ENCODE measurements at places on chromosomes 16 and 17.
A peak's percentile ranks its signal among the peaks of the same experiment; 100 is the strongest.

- DNase-seq: no peak
Observed at GRCh38 chr16:88770461-88771293, 14.3 kb downstream of the PIEZO1 start.

GRCh38 chr17:81491761-81492160 is 20.8 kb downstream of the ACTG1 start:
- DNase-seq: no peak

DNA sequence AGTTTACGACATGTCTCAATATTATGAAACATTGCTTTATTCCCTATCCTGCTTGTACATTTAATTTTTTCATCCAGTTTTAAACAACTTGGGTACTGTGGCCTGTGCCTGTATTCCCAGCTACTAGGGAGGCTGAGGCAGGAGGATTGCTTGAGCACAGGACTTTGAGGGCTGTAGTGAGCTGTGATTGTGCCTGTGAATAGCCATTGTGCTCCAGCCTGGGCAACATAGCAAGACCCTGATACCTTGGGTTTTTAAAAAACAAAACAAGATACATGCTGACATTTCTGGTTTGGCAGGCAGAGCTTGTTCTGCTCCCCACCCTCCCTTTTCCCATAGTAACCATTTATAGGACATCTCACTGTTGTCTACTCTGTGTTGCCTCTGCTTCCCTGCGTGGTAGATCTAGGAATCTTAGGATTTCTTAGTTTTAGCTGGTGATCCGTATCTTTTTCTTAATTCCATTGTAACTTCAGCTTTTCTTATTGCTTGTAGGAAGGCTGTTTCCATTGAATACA is 35.6 kb downstream of the TENT4B start:
- no peak for DNase-seq

DNA sequence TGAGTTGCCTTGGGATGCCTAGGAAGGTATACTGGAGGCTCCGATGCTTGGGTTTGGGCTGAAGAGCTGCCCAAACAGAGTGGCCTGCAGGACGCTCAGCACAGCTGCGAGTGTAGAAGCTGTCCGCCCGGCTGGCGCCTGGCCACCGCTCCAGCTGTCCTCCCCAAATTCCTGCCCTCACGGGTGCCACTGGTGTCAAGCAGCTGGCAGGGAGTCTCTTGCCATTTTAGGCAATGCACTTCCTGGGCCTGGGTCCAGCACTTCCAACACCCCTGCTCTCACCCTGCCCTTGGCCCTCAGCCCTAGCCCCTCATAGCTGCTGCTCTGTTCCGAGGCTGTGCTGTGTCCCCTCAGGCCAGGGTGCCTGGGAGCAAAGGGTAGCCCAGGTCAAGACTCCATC is 5.2 kb upstream of the PKMYT1 start:
- DNase-seq: no peak

- DNase-seq: no peak
Observed at GRCh38 chr17:8896087-8896486, 28.6 kb upstream of the PIK3R6 start.

DNA sequence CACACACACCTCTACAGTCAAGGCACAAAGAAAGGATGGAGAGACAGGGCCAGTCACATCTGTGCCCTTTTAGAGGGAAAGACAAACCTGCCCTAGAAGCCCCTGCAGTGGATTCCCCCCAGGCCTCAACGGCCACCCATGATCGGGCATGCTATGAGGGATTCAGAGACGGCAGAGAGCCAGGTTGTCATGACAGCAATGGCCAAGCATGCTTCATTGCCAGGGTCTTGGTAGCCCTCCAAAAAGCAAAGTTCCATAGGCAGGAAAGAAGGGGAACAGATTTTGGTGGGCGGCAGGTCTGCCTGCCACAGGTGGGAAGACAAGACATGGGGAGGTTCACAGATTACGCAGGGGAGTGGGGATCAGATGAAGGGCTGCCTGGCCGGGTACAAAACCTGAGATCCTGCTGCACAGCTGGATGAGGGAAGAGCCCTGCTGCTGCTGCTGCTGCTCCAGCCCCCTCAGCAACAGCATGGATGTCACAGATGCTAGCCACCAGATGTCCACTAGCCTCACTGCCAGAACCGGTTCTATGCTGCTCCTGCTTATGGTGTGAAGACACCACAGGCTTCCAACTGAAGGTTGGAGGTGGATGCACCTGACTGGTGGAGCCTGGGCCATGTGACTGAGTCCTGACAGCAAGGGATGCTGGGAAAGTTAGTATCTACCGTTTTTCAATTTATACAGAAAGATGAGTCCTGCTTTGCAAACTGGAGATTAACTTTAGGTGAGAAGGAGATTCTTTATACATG is 17.8 kb downstream of the ACTG1 start:
- DNase-seq: no peak

DNA sequence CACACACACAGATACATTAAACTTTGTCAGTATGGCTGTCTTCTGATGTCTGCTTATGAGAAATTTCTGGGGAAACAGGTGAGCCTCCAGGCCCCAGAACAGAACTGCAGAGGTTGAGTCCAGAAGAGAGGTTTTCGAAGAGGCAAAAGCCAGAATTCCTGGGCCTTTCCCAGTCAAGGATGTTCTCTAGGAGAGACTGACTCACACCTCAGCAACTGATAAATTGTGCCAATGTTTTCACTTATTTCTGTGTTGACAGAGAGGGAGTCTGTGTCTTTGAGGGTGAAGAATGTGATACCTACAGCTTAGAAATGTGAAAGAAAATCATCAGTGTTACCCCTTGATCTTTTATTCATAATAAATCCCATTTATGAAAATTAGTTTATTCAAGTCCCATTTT is 30.3 kb downstream of the LDHD start:
- DNase-seq: no peak

- no peak for DNase-seq
Observed at GRCh38 chr16:48916566-48916965, 306.6 kb upstream of the N4BP1 start.

DNA sequence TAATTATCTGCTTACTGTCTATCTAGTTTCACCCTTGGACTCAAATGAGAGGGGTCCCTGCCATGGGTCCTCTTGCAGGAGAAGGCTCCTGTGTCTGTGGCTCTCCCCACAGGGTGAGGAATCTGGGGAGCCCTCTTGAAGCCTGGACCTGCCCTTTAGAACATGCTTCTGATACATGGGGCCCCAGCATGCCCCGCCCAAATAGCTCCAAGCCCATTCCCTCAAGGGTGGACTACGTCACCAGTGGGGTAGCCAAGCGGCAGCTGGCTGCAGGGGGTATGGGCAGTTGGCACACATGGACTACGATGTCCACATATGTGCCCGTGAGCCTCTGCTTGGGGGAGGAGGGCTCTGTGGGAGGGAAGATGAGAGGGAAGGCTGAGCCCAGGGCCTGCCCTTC is 39.3 kb downstream of the ARHGAP27 start:
- DNase-seq: no peak

DNA sequence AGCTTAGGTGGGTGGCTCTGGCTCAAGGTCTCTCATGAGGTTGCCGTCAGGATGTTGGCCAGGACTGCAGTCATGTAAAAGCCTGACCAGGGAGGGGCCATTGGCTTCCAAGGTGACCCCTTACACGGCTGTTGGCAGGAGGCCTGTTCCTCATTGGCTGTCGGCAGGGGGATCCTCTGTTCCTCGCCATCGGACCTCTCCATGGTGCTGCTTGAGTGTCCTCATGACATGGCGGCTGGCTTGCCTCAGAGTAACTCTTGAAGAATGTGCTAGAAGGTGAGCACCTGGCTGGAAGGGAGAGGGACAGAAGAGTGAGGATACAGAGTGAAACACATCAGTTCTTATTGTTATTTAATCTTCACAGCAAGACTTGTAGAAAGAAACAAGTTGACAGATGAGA is 4.7 kb upstream of the RPRML start:
- DNase-seq: no peak

- DNase-seq: peak; percentile 64
Observed at GRCh38 chr16:4328046-4328781, 12.3 kb downstream of the GLIS2 start.

DNA sequence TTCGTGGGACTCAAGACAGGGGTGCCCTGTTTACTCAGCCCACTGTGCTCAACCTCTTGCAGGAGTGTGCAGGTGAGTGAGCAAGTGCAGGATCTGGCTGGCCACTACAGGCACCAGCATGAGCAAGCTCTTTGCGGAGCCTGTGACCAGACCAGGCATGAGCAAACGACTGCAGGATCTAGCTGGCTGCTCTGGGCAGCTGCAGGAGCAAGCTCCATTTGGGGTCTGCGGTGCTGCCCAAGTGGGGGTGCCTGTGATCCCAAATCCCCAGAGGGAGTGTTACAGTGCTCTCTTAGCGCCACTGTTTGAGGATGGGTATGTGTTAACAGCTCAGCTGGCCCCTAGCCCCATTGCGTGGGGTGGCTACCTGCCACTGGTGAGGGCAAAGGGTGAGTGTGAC is 2.4 kb downstream of the USP6 start:
- DNase-seq: no peak

GRCh38 chr17:40318830-40319391 is 9.9 kb downstream of the RARA start:
- no peak for DNase-seq

DNA sequence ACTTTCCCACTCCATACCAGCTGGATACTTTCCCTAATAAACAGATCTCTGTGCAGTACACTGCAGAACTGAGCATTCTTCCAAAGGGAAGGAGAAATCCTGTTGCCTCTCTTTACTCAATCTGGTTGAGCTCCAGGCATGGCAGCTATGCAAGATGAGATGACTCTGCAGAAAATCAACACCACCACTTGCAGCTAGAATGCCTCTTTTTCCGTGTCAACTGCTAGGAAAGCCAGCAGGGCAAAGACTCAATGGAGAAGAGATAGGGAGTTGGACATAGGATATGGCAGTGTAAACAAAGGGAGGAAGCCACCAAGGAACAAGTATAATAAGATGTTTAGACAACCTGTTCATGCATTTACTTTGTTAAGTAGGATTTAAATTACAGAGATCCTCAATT is 40.4 kb upstream of the CORO6 start:
- DNase-seq: no peak

GRCh38 chr17:74243013-74243755 is 29.8 kb downstream of the TTYH2 start:
- peak; percentile 94 for DNase-seq

GRCh38 chr16:35197656-35198055 is 1738.2 kb downstream of the TP53TG3F start:
- DNase-seq: no peak

DNA sequence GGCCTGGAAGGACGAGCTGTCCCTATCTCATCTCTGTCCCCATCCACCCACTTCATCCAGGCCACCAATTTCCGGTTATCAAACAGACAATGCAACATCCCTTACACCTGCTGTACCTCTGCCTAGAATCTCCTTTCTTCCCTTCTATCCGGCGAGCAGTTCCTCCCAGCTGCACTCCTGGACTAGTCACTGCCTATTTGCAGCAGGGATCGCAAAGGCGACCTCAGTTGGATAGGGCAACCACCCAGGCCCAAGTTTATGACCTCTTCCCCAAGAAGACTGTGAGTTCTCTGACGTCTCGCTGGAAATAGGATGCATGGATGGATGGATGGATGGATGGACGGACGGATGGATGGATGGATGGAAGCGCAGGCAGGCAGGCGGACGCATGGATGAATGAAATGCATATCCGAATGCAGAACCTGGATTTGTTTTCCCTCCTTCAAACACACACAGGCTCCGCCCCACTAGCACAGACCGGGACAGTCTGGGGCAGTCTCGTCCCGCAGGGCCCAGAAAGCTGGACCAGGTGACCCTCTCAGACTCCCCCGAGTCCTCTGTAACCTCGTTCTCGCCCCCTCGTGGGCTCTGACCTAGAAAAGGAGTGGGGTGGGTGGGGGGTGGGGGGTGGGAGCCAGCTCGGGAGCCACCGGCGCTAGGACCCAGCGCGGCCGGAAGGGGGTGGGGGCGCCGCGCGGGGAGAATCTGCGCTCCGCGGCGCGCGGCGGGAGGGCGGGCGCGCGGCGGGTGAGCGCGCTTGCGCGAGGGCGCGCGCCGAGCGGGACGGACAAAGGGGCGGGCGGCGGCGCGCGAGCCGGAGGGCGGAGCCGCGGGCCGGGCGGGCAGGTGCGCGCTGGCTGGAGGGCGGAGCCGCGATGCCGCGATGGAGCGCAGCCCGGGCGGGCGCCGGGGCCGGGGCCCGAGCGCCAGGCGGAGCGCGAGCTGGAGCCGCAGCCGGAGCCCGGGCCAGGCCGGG is at the start of gene SBK1:
SBK1 (plus strand) TSS at position 875 of the 976 bp plus-strand sequence. CDS start 24,867 bp downstream, outside the sequence.
- no peak for DNase-seq

- DNase-seq: no peak
Observed at GRCh38 chr17:49889500-49889899, 41.6 kb upstream of the TAC4 start.

GRCh38 chr17:696369-696768 is 18.3 kb downstream of the VPS53 start:
- DNase-seq: no peak

GRCh38 chr17:78230996-78231935 is at the start of gene TMEM235:
Gene TMEM235, plus strand, starts transcription at chr17:78231631. Its CDS starts 393 bp downstream, at chr17:78232024.
- DNase-seq: no peak

GRCh38 chr16:62562121-62562520 is 525.9 kb upstream of the CDH8 start:
- DNase-seq: no peak

DNA sequence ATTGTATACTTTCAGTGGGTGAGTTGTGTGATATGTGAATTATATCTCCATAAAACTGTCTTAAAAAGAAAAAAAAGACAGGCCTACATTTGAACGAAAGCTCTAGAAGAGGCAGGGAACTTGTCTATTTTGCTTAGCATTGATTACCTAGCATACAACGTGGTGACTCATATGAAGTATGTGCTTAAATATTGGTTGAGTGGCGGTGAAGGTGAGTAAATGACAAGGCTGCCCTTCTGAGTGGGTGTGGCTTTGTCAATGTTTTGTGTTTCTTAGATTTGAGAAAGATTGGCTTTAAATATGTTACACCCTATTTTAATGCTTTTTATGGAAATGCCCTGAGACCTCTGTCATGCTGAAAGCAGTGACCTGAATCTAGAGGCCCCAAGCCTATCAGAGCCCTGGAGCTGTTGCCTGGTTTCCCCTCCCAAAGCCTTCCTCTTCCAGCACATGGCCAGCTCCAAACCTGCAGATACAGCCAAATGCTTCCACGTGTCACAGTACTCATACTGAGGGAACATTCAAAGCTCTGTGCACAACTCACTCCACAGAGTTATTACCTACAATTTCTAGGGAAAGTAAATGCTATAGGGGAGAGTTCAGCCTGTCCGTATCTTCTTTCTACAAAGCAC is 260.0 kb downstream of the PHKB start:
- no peak for DNase-seq

DNA sequence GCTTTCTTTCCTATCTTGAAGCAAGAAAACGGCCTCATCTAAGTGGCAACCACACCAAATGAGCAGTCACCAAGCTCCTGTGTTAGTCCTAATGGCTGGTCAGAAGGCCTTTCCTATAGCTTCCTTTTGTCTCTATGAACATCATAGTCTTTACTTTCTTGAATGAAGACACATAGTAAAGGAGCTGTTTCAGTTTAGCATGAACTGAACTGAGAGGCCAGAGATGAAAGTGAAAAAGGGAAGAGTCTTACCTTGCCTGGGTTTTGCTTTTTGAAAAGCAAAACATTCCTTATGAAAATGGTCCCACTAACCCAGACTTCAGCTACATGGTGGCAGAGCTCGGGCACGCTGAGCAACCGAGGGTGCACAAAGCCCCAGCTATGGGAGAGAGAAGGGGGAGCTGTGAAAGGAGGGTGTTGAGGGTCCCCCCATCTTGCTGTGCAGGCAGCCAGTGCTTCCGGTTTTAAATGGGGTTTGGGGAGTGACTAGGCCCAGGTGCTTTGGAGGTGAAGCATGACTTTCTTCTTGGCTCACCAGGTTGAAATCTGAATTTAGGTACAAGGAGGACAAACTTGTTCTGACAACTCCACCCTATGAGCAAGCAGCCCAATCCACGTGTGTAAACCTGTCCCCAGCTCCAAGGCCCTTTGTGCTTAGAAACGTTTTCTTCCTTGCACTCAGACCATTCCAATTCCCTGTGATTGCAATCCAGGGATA is 9.1 kb upstream of the PSMC3IP start:
- DNase-seq: no peak
